ENCODE measurements at places on chromosomes 3 and 15.
A peak's percentile ranks its signal among the peaks of the same experiment; 100 is the strongest.

GRCh38 chr3:146092230-146092629 is 68.8 kb downstream of the PLOD2 start:
- no peak for DNase-seq

DNA sequence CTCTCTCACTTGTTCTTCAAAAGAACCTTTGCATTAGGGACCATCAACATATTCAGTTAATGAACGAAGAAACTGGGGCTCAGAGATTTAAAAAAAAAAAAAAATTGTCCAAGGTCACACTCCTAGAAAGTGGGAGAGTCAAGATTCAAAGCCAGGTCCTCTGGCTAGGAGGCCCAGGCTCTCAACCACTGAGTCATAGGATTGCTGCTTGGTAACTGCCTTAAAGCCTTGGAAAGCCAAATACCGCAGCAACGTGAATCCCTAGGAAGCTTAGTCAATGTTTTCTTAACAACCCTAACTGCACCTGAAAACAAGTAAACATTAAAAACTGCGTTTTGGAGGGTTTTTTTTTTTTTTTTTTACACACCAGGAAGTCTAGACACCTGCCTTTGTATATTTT is 156.8 kb downstream of the WNT5A start:
- DNase-seq: peak; percentile 16

GRCh38 chr3:72288955-72289691 is 504.2 kb upstream of the PROK2 start:
- no peak for DNase-seq

- DNase-seq: no peak
Measured at GRCh38 chr3:13073326-13074005, at the start of gene IQSEC1. Gene IQSEC1 (minus strand): TSS chr3:13073429. CDS start chr3:13073014, 415 bp downstream.

GRCh38 chr3:128996726-128997125 is 2.9 kb upstream of the CFAP92 start:
- no peak for DNase-seq

GRCh38 chr15:40108061-40108854 is 421 bp downstream of the BMF start:
- DNase-seq: no peak

- DNase-seq: no peak
Measured at GRCh38 chr3:22451501-22451900, 700.5 kb upstream of the ZNF385D start.

DNA sequence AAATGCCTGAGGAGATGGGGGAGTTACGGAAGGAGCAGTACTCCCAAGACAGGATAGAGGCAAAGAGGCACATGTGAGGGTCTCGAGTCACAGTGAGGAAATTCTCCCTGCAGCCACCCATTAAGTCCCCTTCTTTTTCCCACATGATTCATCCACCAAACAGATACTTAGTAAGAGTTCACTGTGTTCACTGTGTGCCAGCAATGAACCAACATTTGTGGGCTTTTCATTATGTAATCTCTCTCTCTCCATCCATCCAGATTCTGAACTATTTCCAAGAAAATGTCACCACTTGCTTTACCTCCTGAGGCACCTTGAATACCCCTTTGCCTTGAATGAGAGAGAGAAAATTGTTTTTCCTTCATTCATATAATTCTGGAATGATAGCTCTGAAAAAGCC is 24.6 kb upstream of the LRRFIP2 start:
- no peak for DNase-seq
